Upper lobe of right lung (tissue), 1 donor: ENCODE measurements at places on chromosomes 4 and X. TPM values are rescaled to one million over a fixed set of nuclear protein-coding genes. Genes with fewer than 3 reads are reported as not detected.

DNA sequence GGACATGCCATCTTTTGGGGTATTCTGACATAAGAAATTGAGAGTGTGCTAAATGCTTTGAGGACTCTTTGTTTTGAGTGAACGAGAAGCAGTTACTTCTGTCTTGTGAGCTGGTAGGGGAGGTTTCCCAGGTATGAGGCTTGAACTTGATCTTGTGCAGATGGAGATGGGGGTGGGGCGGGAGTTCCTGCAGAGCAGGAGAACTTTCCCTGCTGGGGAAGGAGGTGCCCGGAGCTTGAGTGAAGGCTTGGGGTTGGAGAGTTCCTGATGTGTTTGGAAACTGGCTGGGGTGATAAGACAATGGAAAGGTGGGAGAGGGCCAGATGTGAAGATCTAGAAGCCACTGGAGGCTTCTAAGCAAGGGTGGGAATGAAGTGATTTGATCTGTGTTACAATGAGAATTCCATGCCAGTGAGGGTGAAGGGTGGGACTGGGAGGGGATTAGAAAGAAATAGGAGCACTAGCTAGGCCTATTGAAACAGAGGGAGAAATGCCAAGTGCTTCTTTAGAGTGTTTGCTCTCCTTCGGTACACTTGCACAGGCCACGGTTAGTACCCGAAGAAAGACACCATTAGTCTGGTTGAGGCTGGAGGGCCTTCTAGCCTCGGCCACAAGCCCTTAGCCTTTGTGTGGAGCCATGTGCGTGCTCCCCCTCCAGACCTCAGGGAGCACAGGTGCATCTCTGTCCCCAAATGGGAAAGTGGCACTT lies 103.5 kb upstream of the STOX2 start:
- H3K4me1 ChIP-seq = peaks cover 2% of the 10 kb centered on the region
- H3K27ac ChIP-seq = peak overlapping the region; percentile 24
- no peaks in the 10 kb centered on the region for H3K36me3 ChIP-seq
- peak; percentile 85 for DNase-seq
- no peak overlapping the region for H3K4me3 ChIP-seq

- peaks cover 4% of the 10 kb centered on the region for H3K36me3 ChIP-seq
- H3K4me1 ChIP-seq = no peaks in the 10 kb centered on the region
- DNase-seq = no peak
- no peaks in the 10 kb centered on the region for H3K27me3 ChIP-seq
- H3K4me3 ChIP-seq = no peak overlapping the region
These were observed 214.8 kb downstream of the SLC4A4 start for GRCh38 chr4:71553605-71554004.

DNA sequence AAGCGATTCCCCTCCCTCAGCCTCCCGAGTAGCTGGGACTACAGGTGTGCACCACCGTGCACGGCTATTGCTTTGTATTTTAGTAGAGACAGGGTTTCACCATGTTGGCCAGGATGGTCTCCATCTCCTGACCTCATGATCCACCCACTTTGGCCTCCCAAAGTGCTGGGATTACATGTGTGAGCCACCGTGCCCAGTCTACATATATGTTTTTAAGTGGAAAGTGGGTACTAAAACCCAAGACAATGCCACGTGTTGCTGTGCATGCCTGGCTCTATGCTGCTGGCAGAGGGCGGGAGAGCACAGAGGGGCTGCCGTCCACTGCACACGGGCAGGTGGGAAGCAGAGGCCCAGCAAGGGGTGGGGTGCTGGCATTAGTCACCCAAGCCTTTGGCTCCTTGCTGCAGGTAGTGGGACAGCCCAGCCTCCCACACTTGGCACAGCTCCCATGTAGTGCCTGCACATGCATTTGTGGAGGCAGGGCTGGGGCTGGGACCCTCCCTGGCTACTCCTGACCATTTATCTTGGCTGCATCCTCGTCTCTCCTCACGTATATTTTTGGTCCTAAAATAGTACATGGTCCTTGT lies 3.5 kb downstream of the EMD start:
- no peak overlapping the region for H3K27ac ChIP-seq
- H3K36me3 ChIP-seq = no peaks in the 10 kb centered on the region
- no peak overlapping the region for H3K4me3 ChIP-seq
- no peaks in the 10 kb centered on the region for H3K27me3 ChIP-seq
- DNase-seq = no peak
- no peaks in the 10 kb centered on the region for H3K4me1 ChIP-seq

GRCh38 chrX:111086591-111087006 lies 9.4 kb upstream of the PAK3 start:
- H3K27me3 ChIP-seq = no peaks in the 10 kb centered on the region
- no peaks in the 10 kb centered on the region for H3K4me1 ChIP-seq
- H3K27ac ChIP-seq = no peak overlapping the region
- H3K36me3 ChIP-seq = no peaks in the 10 kb centered on the region

Gene PGRMC1
- 74.9 TPM for total RNA-seq

GRCh38 chr4:165872461-165873297 lies at the start of gene TLL1:
Gene TLL1 (plus strand): TSS chr4:165873237. CDS start chr4:165873905, 668 bp downstream.
- peak within 1 kb of the TSS; percentile 52 for H3K4me3 ChIP-seq
- peaks cover 37% of the 10 kb centered on the region for H3K27me3 ChIP-seq
- H3K36me3 ChIP-seq = no peaks in the 10 kb centered on the region

GRCh38 chr4:118866442-118866841 lies 22.2 kb upstream of the SYNPO2 start:
- H3K4me1 ChIP-seq = no peaks in the 10 kb centered on the region
- H3K27me3 ChIP-seq = no peaks in the 10 kb centered on the region
- no peak overlapping the region for H3K27ac ChIP-seq
- no peaks in the 10 kb centered on the region for H3K36me3 ChIP-seq
- no peak for DNase-seq
- H3K4me3 ChIP-seq = no peak overlapping the region

DNA sequence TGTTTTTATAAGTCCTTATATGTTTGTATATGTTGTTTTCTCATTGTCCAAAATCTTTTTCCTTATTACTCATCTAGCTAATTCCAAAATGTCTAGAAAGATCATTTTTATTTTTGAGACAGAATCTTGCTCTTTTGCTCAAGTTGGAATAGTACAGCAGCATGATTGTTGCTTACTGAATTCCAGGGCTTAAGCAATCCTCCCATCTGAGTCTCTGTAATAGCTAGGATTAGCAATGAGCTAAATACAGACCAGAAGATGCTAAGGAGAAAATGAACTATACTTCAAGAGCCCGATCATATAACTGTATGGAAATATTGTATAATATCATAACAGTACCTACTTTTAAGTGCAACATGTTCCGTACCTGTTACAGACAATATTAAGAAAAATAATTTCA lies 1027.0 kb downstream of the STIM2 start:
- no peak overlapping the region for H3K4me3 ChIP-seq
- no peaks in the 10 kb centered on the region for H3K4me1 ChIP-seq
- H3K27ac ChIP-seq = no peak overlapping the region
- no peaks in the 10 kb centered on the region for H3K27me3 ChIP-seq
- no peak for DNase-seq
- H3K36me3 ChIP-seq = no peaks in the 10 kb centered on the region

DNA sequence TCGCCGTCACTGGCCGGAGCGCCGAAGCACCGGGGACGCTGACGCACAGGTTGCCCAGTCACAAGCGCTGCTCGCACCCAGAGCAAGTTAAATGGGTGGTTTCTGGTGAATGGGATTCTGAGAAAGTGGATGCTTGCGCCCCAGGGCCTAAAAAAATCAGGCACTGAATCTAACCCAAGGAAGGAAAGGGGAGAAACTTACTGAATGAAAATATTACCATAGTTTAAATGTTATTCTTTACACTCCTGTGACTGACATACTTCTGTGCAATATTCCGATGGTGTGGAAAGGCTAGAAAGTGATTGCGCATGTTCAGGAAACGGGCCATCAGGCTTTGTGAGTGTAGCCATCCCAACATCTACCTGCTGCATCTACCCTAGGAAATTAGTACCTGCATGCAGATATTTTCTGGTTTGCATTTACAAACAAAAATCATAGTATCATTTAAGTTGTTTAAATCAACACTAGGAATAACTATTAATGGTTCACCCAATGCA lies 838 bp upstream of the ABCG2 start:
- H3K27ac ChIP-seq = peak overlapping the region; percentile 68
- no peaks in the 10 kb centered on the region for H3K36me3 ChIP-seq
- H3K4me1 ChIP-seq = peaks cover 6% of the 10 kb centered on the region

DNA sequence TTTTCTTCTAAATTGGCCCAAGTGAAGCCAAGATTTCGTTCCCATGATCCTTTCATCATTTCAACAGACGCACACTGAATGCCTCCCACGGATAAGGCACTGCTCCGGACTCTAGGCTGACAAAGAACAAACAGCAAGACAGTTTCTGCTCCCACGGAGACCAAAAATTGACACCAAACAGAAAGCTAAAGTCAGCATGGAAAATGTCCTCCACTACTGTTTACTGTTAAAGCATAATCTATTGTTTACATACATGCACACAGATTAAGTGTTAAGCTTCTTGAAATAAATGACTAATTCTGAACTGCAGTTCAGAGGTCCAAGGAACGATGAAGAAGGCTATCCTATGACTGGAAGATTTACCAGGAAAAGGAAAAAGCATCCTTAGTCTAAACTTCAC lies 199.6 kb downstream of the AASDH start:
- H3K27ac ChIP-seq = no peak overlapping the region
- DNase-seq = no peak
- no peaks in the 10 kb centered on the region for H3K36me3 ChIP-seq
- H3K4me3 ChIP-seq = no peak overlapping the region
- H3K27me3 ChIP-seq = no peaks in the 10 kb centered on the region
- no peaks in the 10 kb centered on the region for H3K4me1 ChIP-seq

- no peak overlapping the region for H3K27ac ChIP-seq
- DNase-seq = no peak
These were observed 177.8 kb downstream of the RASL11B start for GRCh38 chr4:53039741-53040458.

Gene POU4F2
- total RNA-seq = not detected

Gene FGD1
- total RNA-seq = 3.7 TPM

GRCh38 chrX:15749642-15750610 lies 11.9 kb downstream of the CA5B start:
- no peak overlapping the region for H3K4me3 ChIP-seq
- DNase-seq = no peak
- no peaks in the 10 kb centered on the region for H3K36me3 ChIP-seq
- no peaks in the 10 kb centered on the region for H3K27me3 ChIP-seq
- H3K27ac ChIP-seq = peak overlapping the region; percentile 83
- H3K4me1 ChIP-seq = peaks cover 17% of the 10 kb centered on the region

DNA sequence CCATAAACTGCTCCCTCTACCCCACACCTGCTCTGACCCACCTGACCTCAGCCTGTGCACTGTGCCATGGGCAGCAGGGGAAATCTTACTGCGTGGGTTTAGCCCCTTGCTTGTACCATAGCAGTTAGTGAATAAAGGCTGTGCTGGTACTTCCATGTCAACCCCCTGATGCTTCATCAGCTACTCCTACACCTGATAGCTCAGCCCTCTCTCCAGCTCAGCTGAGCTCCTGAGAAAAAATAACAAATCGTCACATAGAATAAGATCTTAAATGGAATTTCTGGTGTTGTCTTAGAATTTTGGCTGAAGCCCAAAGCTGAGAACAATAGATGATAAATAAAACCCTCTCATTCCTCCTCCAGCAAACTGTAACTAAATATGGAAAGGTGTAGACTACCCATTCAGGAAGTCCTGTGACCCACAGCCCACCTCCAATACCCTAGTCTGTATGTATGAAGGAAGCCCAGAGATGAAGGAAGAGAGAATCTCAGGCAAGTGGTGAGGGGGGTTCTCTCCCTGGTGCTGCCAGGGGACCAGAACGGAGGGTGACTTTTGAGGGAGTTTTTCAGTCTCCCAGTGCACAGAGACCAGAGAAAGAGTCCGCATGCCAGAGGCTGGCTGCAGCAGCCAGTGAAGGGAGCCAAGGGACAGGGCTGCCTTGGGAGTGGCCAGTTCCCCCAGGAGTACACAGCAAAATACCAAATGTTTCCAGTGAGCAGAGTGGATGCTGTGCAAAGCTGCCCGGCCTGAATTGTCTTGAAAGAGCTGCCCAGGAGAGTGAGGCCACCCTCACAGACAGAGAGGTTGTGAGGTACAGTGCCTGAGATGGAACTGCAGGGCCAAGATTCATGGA lies 227.3 kb downstream of the QDPR start:
- no peak overlapping the region for H3K27ac ChIP-seq
- no peak overlapping the region for H3K4me3 ChIP-seq
- H3K4me1 ChIP-seq = no peaks in the 10 kb centered on the region
- DNase-seq = no peak
- no peaks in the 10 kb centered on the region for H3K36me3 ChIP-seq

DNA sequence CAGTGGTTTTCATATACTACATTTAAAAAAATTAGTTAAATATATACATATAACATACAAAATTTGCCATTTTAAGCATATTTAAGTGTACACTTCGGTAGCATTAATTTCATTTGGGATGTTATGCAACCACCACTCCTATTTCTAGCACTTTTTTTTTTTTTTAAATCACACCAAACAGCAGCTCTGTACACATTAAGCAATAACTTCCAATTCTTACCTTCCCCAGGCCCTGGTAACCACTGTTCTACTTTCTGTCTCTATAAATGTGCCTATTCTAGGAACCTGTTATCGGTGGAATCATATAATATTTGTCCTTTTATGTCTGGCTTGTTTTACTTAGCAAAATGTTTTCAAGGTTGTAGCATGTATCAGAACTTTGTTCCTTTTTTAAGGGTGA lies 39.1 kb downstream of the TMEM164 start:
- no peak for DNase-seq
- no peaks in the 10 kb centered on the region for H3K36me3 ChIP-seq
- no peak overlapping the region for H3K27ac ChIP-seq

Gene CDS1
- 25.1 TPM for total RNA-seq

Gene NCBP2L
- not detected for total RNA-seq

DNA sequence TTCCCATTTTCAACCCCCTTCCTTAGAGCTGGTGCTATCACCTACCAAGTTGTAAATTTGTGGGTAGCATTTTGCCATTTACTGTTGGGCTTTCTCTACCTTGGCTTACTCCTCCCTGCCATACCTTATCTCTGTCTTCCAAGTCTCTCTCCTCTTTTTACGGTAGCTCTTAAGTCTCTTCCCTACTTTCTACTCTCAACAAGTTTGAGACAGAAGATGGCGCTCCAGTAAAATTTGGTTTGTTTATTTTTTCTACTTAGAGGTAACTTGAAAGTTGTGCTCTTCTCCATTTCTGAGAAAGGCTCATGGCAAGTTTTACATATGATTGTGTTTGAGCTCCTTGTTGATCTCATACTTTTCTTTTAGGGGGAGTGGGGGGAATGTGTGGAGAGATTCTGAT lies 1508.1 kb downstream of the TECRL start:
- DNase-seq = no peak
- no peak overlapping the region for H3K27ac ChIP-seq
- no peaks in the 10 kb centered on the region for H3K27me3 ChIP-seq
- no peaks in the 10 kb centered on the region for H3K4me1 ChIP-seq
- no peaks in the 10 kb centered on the region for H3K36me3 ChIP-seq

Gene NAT8L
- 0.46 TPM for total RNA-seq

Gene GAB3
- total RNA-seq = 12.9 TPM

Gene SLC16A2
- 8.1 TPM for total RNA-seq
